ENCODE measurements at places on chromosomes 7 and 10.

DNA sequence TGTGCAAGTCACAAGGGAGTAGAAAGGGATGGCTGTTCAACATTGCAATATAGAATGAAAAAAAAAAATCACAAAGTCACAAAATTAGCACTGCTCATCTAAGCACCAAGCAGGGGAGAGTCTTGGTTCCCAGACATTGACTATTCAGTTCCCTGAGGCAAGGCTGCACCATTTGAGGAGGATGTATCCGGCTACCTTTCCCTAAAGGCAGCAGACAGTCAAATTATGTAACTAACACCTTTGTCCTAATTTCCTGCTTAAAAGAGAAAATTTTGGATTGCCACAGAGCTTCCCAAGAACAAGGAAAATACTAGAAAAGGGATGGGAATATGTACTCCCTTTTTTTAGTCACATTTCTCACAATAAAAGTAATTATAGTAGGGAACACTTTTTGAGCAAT lies 148.1 kb downstream of the PCLO start:
- DNase-seq, result no peak

GRCh38 chr7:33705333-33705833 lies 200.0 kb upstream of the BMPER start:
- no peak for DNase-seq

GRCh38 chr10:10498781-10499180 lies 518.9 kb upstream of the CELF2 start:
- no peak for DNase-seq

DNA sequence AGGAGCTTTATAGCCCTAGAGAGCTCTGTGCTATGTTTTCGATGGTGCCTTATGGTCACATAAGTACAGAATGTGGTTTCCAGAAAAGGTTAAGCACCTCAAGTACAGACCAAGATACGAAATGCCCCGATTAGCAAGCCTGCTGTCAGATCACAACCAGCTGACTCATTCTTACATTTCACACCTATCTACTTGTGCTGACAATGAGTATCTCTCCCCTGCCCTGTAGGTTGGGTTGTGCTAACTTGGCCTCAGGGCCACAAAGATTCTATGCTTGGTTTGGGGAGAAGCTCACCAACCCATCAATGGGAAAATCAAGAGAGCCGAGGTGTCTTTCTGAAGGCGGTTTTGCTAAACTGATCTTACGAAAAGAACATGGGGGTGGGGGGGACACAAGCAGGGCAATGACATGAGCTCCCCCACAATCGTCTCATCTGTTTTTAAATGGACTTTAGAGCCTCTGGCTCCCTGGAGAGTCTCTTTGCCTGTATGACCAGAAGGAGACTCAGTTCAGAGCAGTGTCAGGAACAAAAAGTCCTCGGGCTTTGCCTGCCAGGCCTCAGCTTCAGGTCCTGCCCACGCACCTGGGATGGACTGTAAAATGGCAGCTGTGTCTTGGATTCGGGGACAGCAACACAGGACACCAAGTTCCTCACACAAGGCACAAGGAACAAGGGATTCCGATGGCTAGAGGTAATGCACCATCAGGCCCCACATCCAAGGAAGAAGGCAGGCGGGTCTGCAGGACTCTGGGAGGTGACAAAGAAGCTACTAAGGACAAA lies 55.1 kb downstream of the FAM53B start:
- DNase-seq, result peak; percentile 29

- DNase-seq, result no peak
Observed at GRCh38 chr7:140003913-140004382, 58.8 kb downstream of the PARP12 start.

DNA sequence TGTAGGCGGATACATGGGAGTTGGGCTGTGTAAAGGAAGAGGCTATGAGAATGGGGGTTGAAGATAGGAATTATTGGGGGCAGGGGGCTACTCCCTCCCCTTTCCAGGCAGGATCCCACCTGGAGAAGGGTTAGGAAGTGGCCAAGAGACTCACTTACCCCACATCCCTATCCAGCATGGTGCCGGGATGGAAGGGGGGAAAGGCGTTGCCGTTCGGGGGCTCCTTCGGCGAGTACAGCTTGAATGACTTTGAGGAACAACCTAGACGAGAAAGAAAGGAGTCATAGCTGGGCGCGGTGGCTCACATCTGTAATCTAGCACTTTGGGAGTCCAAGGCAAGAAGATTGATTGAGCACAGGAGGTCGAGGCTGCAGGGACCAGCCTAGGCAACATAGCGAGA lies 8.9 kb downstream of the LDB1 start:
- no peak for DNase-seq

GRCh38 chr10:70668454-70668970 lies 3.8 kb upstream of the ADAMTS14 start:
- no peak for DNase-seq

DNA sequence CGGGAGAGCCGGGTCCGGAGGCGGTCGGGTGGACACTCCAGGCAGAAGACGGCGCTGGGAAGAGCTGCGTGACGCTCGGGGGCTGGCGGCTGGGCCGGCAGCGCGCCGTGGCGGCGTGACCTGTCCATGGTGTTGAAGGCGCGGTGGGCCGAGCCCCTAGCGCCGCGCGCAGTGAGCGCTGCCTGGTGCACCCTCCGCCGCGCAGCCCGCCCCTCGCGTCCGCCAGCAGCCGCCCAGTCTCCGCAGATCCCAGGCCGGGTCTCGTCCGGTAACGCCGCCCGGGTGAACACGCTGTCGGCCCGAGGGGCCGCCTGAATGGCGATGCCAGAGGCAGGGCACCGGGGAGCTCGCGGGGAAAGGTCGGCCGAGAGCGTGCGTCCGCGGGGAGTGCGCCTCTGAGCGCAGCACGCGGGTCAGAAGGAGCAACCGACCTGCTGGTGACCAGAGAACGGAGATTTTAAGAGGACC lies 657 bp upstream of the TMEM178B start:
- DNase-seq, result no peak

DNA sequence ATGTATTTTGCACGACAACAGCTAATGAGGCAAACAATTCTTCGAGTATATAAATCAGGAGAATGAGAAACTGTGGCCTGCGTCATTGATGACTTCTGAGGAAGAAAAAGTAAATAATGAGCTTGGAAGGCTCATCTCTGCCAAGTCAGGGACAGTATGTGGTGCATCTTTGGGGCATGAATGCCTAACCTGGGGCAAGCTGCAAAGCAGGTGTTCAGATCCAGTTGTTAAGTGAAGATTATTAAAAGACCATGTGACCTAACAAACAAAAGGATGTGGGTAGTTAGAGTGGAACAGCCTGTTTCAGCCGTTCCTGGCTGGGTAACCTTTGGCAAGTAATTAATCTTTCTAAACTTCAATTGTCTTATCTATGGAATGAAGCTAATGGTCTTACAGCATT lies 93.0 kb downstream of the LYZL2 start:
- DNase-seq, result no peak

- DNase-seq, result no peak
Observed at GRCh38 chr10:125029584-125030242, 87.8 kb downstream of the ZRANB1 start.

DNA sequence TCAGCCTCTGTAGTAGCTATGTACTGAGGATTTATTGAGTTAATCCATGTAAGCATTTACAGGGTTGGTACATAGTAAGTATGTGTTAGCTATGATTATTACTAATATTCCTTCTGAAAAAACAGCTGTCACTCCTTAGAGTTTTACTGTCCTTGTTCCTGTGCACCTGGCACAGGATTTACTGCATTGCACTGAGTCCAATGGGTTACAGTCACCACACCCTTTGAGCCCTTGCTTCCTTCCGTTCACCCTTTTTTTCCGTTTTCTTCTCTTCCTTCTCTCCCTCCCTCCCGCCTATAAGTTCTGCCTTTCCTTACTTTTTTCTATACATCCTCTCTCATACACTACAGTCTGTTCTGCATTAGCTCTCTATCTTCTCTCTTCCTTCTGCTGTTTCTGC lies 12.5 kb upstream of the CDK6 start:
- DNase-seq, result no peak

DNA sequence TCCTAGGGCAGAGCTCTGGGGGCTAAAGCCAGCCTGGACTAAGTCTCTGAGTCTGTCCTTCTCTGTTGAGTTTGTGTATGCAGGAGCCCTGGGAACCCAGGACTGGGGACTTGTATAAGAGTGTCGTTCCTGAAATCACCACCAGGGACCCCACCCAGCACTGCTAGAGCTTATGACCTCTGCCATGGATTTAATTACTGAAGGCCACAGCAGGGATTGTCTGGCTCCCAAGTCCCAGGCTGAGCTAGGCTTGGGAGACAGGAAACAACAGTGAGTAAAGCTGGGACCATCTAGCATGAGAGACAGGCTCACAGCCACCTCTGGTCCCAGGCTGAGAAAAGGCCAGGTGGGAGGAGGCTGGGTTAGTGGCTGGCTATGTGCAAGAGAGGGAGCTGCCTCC lies 1.4 kb upstream of the TSPAN15 start:
- DNase-seq, result peak; percentile 37

- DNase-seq, result no peak
Observed at GRCh38 chr7:34840176-34840785, 182.3 kb downstream of the NPSR1 start.

- no peak for DNase-seq
Observed at GRCh38 chr7:50056131-50056530, 36.9 kb downstream of the ZPBP start.

DNA sequence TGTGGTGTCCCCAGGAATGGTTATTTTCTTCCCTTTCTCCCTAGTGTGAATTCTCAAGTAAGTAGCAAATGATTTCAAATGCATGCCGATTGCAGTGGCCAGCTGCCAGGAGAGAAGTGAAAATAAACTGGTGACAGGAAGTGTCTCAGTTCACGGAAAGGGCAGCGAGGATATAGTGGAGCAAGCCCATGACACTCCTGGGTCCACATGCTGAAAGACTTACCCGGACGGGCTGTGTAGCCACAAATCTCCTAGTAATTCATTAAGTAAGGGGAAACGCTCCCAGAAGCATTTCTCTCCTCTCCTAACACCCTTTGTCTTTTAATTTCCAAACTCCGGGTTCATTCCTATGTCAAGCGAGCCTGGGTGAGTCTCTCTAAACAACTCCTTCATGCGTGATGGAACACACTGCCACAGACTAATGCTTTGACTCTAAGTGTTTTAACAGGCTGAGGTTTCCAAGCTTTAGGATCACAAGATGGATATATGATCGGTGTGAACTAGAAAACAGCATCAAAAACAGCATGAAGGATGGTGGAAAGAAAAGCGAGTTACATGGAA lies 125.6 kb downstream of the CYP26A1 start:
- no peak for DNase-seq

- DNase-seq, result no peak
Observed at GRCh38 chr10:4670737-4671136, 155.3 kb upstream of the AKR1E2 start.

DNA sequence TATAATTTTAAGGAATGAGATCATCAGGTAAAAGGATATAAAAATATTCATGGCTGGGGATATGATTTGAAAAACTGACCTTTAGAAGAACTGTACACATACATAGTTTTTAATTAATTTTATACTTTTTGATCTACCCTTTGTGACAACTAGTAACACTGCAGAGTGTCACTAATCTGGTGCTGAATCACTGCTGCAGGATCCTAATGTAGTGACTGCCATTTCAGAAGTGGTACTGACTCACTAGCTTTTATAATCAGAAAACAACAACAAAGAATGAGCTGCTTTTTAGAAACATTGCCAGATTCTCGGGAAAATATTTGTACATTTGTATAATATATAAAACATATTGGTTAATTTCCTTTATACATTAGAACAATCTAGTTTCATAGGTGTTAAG lies 110.4 kb downstream of the HIPK2 start:
- DNase-seq, result no peak

DNA sequence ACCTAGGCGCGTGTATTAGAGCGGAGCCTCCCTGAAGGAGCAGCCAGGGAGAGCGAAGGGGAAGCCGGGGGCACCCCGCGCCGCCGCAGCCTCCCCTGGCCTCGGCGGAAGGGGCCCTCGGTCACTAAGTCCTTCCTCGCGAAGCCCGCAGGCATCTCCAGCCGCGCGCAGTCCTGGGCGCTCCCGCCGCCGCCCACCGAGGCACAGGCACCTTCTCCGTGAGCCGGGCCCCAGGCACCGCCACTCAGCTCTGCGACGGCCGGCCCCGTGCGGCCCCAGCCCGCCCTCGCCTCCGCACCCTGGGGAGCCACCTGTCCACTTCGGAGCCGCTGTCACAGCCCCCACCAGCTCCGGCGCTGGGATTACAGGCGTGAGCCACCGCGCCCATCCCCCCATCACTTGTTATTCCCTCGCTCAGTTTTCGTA lies 80.8 kb downstream of the ZNF467 start:
- DNase-seq, result no peak

DNA sequence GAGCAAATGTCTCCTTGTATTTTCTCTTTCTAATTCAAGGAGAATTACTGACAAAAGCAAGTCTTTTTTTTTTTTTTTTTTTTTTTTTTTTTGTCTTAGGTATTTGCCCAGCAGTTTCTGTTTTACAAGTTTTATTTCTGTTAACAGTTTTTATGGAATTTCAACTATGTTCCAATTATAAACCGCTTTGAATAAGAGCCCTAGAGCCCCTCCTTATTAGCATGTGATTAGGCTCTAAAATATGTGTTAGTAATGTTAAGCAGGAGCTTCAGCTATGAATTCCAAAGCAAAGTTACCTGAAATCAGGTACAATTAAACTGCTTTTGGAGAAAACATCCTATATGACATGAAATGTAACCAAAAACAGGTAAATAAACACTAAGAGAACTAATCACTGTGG lies 997.0 kb upstream of the POT1 start:
- DNase-seq, result no peak

DNA sequence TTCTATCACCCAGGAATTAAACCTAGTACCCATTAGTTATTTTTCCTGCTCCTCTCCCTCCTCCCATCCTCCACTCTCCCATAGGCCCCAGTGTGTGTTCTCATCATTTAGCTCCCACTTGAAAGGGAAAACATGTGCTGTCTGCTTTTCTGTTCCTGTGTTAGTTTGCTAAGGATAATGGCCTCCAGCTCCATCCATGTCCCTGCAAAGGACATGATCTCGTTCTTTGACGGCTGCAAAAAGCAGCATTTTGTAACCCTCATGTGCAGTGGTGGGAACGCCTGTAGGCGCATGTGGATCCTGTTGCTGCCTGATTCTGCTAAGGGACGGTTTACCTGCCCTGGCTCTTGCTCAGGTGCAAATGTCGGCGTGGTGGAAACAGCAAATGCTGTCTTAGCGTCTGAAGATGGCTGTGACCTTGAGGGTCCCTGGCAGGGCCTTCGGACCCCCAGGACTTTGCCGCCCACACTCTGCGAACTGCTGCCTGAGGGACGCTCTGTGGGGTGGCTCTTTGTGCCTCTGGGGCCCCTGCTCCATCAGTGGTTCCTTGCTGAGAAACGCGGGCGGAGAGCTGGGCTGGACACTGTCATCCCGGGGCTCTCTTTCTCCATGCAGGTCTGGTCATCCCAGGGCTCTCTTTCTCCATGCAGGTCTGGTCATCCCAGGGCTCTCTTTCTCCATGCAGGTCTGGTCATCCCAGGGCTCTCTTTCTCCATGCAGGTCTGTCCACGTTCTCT lies 5.6 kb upstream of the MTG1 start:
- no peak for DNase-seq

DNA sequence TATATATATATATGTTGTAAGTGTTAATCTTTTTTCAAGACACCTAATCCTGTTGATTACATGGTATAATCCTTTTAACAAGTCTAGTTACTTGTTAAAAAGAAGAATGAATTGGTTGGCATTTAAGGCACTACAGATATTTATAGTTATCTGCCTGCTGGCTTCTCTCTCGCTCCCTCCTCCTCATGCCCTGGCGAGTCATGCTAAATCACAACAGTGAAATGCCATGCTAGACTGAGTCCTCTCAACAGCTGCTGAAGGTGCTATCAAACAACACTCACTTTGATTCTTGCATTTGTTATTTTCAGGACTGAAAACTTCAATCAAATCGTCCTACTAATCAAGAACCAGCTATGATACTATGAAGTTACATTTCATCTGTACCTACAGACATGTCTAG lies 15.4 kb downstream of the NRAP start:
- DNase-seq, result no peak

- no peak for DNase-seq
Observed at GRCh38 chr10:69636626-69637605, 6.9 kb downstream of the FAM241B start.
